RWPE2 (cell line): ENCODE measurements at places on chromosomes 3 and 15.

DNA sequence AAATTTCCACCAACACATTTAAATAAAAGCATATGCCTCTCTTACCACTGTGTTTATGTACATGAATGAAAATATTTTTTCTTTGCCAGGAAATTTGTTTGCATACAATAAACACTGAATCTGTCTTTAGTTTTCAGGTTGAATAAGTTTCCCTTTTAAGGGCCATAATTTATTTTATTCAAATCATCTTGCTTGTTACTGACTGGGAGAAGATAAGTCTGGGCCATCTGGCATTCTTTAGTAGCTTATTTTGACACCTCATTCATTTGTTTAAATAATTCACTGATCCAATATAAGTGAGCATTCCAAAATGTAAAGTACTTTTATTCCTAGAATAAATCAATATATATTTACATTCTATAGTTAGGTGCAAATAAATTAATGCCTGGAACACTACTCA lies 1001.3 kb downstream of the PLOD2 start:
- no peak for DNase-seq

DNA sequence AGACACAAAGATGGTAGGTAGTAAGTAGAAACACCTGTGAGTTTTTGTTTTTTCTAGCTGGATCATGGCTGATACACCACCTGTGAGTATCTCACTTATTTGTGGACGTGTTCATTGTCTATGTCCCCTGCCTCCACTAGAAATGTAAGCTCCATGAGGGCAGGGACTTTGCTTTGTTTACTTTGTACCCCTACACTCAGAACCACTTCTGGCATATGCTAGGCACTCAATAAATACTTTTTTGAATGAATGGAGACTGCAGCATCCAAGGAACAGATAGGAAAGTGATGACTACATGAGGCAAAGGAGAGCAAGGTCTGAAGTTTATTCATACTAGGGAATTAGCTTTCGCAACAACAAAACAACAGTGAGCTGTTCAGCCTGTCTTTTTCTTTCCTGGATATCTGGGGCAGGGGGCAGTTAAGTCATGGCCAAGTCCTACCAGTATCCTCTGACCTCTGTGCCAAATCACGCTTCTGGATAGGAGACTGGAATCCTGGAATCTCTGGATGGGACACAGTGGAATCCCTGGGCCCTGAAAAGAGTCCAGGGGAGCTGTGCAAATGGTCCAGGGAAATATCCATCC lies 11.6 kb upstream of the EPB42 start:
- no peak for DNase-seq

GRCh38 chr3:11289864-11290263 lies 17.7 kb downstream of the ATG7 start:
- DNase-seq, result no peak

- no peak for DNase-seq
Measured at GRCh38 chr3:179750720-179751328, 98.0 kb downstream of the USP13 start.

- DNase-seq, result no peak
Measured at GRCh38 chr15:34436956-34437442, 609 bp downstream of the GOLGA8A start.

DNA sequence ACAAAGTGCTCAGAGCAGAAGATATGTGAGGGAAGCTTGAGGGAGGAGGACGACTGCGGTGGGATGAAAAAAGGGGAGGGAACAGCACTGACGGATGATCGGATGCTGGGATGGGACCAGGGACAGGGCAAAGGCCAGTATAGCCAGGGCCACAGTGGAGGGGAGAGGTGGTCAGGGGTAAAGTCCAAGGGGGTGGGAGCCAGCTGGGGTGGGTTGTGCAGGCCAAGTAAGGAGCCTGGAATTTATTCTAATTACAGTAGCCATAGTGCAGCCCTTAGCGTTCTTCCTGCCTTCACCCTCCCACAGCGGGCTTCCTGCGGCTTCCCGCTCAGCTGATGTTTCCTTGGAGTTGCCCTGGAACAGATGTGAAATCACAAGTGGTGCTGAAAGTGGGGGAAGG lies 7.6 kb upstream of the APEH start:
- no peak for DNase-seq

- DNase-seq, result no peak
Measured at GRCh38 chr3:137349557-137350348, 392.0 kb downstream of the IL20RB start.

DNA sequence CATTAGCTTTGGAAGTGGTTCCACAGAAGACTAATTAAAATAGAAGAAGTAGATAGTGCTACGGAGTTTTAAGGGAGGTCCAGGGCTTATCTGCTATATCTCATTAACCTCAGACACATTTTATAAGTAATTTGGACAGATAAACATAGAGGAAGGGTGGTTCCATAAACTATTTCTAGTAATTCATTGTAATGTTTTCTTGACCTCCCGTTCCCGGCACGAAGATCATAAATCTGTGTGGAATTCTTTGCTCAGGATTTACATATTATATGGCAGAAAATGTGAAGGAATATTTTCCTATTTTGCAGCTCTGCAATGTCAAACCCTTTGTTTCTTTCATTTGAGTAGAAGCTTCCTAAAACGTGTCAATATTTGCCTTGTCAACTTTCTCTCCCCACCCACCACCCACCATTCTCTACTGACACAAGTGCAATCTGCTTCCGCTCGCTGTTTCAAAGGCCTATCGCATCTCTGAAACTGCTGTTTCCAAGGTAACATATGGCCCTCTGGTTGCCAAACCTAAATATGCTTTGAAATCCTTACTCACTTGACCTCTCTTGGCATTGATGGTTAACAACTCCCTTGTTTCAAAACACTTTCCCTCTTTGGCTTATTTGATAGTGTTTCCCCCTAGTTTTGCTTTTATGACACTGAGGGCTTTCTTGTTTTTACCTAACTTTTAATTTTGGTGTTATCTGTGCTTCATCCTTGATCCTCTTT lies 21.4 kb upstream of the PLSCR5 start:
- no peak for DNase-seq

DNA sequence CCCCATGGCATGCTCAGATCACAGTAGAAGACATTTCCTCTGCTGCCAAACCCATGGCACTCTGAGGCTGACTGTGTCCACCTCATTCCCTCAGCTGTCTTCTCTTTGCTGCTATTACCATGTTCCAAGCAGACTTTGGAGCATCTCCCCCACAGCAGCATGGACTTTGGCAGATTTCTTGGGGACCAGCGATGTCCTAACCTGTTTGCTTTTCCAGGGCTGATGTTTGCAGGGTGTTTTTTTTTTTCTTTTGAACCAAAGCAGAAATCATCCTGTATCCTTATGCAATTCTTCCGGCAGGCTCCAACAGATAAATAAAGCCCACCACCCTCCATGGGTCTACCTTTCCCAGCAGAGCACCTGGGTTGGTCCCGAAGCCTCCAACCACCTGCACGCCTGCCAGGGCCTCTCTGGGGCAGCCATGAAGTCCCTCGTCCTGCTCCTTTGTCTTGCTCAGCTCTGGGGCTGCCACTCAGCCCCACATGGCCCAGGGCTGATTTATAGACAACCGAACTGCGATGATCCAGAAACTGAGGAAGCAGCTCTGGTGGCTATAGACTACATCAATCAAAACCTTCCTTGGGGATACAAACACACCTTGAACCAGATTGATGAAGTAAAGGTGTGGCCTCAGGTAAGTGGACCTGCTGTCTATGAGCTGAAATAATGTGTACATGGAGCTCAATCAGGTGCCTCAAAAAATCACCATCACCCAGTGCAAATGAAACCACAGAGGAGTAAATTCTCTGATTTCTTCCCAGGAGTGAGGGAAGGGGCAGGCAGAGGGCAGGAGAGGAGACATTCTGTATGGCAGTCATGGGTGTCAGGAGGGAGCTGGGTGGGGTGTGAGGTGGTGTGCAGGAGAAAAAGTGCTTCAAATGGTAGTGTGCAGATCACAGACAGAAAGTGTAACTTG lies at the start of gene AHSG:
Gene AHSG (plus strand): TSS at position 340 of the 916 bp plus-strand sequence. CDS start 82 bp downstream, at position 422.
- DNase-seq, result no peak

DNA sequence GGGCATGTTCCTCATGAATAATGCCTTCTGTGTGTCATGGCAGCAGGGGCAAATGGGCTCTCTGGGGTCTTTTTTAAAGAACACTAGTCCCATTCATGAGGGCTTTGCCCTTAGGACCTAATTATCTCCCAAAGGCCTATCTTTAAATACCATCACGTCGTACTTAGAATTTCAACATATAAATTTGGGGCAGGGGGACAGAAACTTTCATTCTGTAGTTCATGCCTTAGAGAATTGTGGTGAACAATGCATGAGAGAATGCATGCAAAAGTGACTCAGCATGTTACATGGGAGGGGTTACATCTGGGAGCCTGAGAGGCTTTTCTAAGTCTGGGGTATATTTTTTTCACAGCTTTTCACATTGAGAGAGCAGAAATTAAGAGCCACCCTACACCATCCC lies 208.5 kb upstream of the ROPN1 start:
- no peak for DNase-seq

GRCh38 chr15:51736069-51736468 lies 1.4 kb downstream of the LYSMD2 start:
- DNase-seq, result no peak

DNA sequence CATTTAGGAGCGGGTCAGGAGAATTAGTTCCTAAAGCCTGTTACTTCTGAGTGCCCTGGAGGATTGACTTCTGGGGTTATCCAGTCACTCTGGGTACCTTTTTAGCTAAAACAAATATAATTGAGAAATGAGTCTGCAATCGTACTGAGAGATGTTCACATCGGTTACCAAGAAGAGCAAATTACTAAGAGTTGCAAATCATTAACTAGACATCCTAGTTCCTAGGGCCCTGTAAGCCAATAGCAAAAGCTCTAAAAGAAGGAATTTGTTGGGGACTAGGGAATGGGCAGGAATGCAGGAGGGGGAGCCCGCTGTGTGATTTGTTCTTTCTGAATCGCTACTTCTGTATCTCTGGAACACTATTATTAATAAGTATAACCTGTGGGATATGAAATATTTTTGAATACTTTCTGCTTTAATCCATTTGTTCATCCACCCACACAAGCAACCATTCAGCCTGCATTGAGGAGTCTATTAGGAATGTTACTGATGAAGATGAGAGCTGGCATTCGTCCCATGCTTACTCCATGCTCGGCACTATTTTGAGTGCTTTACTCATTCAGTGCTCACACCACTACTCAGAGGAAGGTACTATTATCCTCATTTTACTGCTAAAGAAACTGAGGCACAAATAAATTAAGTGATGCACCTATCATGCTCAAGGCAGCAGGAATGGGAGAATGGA lies 31.5 kb upstream of the KY start:
- no peak for DNase-seq

DNA sequence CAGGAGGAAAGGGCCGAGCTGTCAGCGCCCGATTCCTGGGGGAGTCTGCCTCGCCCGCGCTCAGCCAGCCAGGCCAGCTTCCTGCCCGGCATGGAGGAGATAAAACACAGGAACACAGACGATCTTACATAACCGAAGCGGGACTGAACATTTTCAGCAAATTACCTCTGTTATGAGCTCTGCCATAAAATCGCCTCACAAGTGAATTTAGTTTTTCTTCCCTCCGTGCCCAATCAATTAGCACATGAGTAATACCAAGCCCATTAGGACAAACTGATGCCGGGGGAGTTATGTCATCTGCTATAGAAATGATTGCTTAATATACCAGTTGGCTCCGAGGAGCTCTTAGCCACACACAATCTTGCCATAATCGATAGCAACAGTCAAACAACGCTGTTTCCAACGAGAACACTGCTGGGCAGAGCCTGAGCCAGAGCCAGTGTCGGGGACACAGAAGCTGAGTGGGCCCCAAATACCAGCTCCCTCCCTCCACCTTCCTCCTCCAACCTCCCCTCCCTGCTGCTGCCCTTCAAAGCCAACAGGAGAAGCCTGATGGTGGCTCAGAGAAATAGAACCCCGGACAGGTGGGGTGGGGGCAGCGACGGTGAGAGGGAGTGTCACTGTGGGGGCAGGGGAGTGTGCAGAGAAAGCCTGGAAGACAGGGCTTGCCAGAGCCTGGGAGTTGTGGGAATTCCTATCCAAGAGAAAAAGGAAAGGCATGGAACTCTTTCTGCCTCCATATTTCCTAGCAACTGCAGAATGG lies 279.4 kb upstream of the TLE3 start:
- DNase-seq, result no peak

DNA sequence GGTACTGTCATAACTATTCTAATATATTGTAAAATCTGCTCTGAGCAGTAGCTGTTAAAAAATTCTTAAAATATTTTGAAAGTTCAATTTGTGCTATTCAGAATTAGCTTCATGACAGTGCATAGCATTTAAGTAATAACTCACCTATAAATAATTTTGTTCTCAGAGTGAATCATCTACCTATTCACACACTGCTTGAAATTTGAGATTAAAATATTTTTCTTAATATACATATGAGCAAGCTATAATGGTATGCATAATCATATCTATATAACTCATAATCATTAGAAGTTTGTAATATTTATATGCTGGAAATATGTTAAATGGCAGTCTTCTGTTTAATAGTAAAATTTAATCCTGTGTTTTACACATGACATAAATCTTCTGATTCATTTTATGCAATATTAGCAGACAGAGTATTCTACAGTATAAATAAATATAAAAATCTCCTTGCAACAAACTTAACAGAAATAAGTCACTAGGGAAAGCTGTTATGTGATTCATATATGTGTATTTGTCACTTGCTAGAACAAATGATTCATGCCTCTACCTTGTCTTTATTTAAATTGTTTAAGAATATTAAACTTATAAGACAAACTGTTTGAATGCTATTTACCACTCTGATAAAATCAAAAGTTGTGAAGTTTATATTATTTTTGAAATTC lies 710.8 kb downstream of the PLOD2 start:
- no peak for DNase-seq

GRCh38 chr3:107402214-107402613 lies 25.0 kb downstream of the CCDC54 start:
- DNase-seq, result no peak

DNA sequence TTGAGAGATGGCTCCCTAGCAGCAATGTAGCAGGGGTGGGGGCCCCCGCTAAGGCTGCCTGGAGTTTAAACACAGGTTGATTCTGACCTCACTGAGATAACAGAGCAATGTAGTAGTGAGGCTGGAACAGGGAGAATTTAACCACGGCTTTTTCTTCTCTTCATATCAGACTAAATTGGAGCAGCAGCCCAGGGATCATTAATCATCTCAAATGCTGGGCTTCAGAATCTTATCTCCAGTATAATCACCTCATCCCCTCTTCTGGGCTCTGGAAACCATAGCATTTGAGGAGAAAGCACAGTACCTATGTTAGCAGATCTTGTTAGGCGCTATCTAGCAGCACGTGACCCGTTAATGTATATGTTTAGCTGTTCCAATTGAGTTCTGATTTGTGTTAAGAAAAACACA lies 25.4 kb upstream of the DET1 start:
- DNase-seq, result no peak

GRCh38 chr15:99347574-99347973 lies 96.3 kb downstream of the LRRC28 start:
- DNase-seq, result no peak

DNA sequence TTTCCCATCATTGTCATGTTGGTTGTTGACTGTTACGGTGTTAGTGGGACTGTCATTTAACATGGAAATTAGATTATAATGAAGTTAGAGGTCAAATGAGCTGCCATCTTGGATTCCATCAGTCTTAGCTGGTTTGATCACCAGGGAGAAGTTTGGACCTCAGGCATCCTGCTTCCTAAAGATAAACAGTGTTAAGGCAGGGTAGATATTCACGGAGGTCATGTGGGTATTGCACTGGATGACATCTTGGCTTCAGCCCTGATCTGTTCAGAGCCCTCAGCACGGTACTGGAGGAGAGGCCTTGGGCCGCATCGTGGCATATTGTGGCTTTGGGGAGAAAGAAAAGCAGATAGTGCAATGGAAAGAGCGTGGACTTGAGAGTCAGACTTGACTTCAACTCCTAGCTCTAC lies 11.1 kb upstream of the MUC20 start:
- DNase-seq, result no peak

GRCh38 chr3:59563966-59564365 lies 514.1 kb upstream of the CFAP20DC start:
- DNase-seq, result no peak

- no peak for DNase-seq
Measured at GRCh38 chr3:65170390-65171042, 482.7 kb upstream of the ADAMTS9 start.
